Stimulated activated CD4-positive, alpha-beta T cell treated with anti-CD3 and anti-CD28 coated beads, Interleukin-12 subunit alpha, Interleukin-12 subunit beta, amount 100 ng/mL, for 24 hours (primary cell): ENCODE measurements at places on chromosomes 16 and 17.

- no peak for DNase-seq
These were observed 201.9 kb downstream of the CCDC182 start for GRCh38 chr17:57543230-57543629.

DNA sequence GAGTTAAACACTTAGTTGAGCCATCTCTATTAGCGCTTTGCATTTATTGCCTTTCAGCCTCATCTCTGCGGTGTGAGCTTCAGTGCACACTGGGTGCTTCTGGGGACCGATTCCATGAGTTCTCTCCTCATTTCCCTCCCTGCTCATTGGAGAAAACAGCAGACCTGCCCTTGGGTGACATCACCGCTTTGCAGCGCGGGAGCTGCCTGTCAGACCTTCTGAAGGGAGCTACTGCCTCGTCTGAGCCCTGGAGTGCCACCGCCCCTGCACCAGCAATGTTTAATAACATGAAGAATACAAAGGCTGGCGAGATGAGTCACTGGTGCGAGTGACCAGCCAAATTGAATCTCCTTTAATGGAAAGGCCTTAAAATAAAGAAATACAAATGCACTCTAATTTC, 30.2 kb upstream of the CPPED1 start:
- no peak for DNase-seq

GRCh38 chr16:80511824-80512592, 28.8 kb upstream of the DYNLRB2 start:
- no peak for DNase-seq

GRCh38 chr16:80710918-80711317, 93.5 kb downstream of the CDYL2 start:
- DNase-seq = no peak

- no peak for DNase-seq
These were observed 17.4 kb downstream of the CD300LG start for GRCh38 chr17:43864161-43864984.

DNA sequence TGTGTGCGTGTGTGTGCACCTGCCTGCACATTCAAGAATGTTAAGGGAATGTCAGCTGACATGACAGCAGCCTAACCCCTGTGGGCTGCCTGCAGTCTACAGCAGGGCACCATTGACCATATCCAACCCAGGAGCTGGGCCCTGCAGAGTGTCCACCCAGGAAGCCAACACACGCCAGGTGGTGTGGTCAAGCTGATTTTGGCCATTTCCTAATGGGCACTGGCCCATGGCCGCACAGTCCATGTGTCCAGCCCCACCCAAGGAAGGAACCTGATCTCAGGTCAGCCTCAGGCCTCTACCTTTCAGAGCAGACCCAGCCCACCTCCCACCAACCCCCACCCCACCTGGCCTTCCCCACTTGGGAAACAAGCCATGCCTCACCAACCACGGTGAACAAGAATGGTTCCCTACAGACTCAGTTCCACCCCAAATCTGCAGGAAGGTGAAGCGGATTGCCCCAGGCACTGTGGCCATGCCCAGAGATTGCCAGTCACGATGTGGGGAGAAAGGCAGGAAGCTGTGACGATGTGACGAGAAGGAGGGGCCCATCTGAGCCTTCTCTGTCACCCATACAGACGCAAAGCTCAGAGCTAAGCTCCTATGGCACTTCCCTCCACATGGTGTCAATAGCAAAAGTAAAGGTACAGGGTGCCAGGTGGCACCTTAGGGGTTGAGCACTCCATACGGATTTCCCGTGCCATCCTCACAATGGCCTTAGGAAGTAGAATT, 77.5 kb downstream of the ZNF423 start:
- DNase-seq = no peak
